ENCODE measurements at places on chromosomes 13 and 19.

GRCh38 chr19:50710094-50710493, 9.5 kb downstream of the SHANK1 start:
- no peak for DNase-seq

DNA sequence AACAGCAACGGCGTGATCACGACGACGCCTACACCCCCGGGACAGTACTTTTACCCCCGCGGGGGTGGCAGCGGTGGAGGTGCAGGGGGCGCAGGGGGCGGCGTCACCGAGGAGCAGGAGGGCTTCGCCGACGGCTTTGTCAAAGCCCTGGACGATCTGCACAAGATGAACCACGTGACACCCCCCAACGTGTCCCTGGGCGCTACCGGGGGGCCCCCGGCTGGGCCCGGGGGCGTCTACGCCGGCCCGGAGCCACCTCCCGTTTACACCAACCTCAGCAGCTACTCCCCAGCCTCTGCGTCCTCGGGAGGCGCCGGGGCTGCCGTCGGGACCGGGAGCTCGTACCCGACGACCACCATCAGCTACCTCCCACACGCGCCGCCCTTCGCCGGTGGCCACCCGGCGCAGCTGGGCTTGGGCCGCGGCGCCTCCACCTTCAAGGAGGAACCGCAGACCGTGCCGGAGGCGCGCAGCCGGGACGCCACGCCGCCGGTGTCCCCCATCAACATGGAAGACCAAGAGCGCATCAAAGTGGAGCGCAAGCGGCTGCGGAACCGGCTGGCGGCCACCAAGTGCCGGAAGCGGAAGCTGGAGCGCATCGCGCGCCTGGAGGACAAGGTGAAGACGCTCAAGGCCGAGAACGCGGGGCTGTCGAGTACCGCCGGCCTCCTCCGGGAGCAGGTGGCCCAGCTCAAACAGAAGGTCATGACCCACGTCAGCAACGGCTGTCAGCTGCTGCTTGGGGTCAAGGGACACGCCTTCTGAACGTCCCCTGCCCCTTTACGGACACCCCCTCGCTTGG, 966 bp downstream of the JUNB start:
- peak; percentile 74 for DNase-seq

DNA sequence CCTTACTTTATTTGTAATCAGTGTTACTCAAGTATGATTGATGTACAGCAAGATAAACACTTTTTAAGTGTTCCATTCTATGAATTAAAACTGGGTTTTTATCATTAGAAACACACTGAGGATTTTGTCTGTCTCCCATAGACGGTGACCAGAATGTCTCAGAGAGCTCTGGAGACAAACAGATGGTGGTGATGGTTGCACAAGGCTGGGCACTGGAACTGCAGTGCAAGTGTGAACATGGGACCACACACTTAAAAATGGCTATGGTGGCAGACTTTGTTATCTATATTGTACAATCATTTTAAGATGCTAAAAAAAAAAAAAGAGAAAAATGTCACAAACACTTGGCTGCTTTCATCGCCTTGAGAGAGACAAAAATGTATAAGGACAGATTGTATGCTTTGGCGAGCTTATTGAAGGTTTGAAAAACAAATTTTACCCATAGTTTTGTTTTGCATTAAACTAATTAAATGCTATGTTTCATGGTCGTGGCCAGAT, 273.0 kb downstream of the SHISA2 start:
- DNase-seq: no peak

- no peak for DNase-seq
Observed at GRCh38 chr13:48783181-48783630, 129.5 kb downstream of the CYSLTR2 start.

DNA sequence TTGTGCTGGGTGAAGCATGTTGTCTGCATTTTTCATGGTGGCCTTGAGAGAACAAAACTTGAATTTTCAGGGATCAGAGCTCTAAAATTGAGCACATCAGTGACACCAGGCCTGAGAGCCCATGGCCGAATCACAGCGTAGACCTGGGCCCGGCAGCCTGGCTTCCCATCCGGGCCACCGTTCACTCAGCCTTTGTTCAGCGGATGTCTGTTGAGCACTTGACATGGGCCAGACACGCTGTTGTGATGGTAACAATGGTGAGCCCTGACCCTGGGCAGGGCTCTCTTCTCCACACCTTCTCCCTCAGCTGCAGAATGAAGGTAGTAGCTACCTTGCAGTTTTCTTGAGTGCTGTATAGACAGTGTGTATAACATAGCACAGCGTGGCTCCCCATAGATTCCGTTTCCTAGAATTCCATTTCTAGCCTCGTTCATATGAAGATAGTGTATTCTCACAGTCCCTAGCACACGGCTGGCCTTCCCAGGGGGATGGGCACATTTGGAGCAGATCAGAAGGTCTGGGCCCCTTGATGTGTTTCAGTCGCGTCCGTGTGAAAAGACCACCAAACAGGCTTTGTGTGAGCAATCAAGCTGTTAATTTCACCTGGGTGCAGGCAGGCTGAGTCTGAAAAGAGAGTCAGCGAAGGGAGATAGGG, 75.3 kb downstream of the RAB20 start:
- no peak for DNase-seq

DNA sequence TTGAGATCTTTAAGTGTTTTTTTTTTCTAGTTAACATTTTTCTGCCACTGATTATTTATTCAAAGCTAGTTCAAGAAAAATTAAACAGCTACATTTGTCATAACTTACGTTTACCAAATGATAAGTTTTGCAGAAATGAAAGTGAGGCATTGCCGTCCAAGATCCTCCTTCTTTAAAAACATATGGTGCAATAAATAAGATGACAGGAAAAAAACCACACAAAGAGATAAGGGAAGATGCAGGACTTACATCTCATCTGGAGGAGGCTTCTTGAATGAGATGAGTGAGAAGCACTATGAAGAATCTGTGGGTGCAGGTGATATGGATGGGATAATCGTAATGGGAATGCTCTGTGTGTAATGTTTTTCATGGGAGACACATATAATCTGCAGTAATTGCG, 12.4 kb downstream of the TNFSF13B start:
- DNase-seq: no peak

DNA sequence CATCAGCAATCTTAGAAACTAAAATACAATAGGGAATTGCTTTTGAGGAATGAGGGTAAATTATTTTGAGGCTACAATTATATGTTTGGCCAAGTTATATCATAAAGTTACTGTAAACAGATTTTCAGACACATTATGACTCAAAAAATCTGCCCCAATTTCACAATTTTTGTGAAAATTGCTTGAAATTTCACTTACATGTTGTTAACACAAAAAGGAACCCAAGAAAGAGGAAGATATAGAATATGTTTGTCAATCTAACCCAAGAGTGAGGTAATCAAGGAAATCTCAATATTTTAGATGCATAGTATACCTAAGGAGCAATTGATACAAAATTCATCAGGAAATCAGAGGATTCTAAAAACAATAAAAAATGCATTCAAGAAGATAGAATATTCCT, 73.9 kb upstream of the FNDC3A start:
- DNase-seq: no peak

DNA sequence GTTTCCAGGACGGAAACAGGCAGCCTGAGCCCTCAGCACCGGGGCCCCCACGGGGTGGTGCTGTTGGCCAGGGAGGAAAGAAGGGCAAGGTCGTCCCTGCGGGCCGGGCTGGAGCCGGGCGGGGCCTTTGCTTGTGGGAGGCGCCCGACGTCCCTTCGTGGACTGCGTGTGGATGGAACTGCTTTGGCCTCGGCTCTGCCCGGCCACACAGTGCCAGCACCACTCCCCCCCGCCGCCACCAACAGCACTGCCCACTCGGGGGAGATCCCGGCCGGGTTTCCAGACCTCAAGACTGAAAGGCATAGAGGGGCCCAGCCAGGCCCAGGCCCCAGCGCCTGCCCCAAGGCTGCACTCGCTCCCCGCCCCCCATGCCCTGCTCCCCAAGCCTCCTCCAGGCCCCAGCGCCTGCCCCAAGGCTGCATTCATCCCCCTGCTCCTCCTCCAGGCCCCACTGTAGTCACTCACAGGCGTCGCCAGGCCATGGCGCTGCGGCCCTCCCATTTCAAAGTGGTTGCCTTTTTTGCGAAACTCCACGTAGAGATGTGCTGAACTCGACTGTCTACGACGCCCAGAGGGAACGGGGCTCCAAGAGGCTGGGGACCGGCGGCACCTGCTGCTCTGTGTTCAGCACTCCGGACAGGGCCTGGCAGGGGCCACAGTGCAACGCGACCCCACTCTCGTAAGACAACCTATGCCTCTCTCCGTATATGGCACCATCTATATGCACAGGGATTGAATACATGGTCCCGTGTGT, 22.5 kb downstream of the C13orf46 start:
- peak; percentile 67 for DNase-seq

GRCh38 chr19:11020982-11021759, 60.3 kb downstream of the SMARCA4 start:
- DNase-seq: no peak

DNA sequence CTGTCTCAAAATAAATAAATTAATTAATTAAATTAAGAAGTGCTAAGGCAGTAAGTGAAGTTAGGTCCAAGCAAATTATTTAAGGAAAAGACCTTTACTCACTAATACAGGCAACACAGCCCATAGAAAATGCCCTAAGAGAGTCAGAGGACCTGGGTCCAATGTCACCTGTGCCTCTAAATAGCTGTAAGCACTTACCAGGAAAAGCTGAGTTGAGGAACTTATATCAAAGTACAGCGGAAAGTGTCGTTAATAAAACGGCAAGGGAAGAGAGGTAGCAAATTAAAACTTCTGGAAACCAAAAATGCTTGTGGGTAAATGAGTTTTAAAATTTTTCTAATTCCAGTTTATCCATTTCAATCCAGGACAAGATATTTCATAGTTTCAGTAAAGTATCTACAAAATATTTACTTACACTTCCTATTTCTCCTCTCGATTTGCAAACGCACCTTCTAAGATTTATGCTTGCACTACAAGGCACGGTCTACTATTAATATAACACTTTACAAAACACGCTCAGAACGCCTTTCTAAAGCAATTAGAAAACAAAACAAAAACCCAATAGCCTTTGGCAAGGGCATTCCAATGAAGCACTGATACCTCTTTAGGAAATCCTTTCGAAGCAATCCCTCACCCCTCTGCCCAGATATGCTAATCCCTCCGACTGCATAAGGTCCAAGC, 963 bp downstream of the VPS36 start:
- DNase-seq: no peak

DNA sequence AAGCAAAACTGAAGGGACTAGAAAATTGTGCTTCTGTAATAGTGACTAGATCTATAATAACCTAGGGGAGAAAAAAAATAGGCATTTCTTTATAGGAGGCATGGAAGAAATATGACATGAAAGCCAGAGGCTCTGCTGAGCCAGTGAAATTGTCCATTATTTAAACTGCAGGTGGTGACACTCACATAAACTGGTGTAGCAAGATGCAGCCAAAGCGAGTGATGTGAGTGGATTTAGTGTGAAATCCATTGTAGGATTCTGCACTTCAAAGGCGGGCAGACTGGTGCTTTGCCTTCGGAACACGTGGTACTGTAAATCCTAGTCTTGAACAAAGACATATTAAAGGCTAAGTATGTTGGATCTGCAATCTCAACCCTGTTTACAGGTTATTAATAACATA, 361.9 kb downstream of the TBC1D4 start:
- no peak for DNase-seq

DNA sequence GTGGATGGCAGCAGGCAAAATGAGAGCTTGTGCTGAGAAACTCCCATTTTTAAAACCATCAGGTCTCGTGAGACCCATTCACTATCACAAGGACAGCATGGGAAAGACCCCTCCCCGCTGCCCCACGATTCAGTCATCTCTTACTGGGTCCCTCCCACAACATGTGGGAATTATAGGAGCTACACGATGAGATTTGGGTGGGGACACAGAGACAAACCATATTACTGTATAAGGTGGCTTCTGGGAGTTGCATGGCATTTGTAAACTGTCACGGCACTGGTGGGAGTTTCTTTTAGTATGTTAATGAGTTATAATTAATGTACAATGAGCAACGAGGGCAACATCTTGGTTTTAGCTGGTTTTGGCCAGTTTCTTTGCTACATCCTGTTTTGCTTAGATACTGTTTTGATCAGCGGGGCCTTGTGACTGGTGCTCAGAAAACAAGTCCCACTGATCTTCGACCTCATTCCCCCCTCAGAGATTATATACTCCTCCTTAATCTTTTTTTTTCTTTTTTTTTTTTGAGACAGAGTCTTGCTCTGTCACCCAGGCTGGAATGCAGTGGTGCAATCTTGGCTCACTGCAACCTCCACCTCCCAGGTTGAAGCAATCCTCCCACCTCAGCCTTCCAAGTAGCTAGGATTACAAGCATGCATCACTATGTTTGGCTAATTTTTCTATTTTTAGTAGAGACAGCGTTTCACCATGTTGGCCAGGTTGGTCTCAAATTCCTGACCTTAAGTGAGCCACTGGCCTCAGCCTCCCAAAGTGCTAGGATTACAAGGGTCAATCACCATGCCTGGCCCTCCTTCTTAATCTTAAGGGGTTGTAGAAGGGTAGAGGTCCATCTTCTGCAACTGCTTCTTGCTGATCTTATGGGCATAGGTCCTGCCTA, 21.3 kb upstream of the ZNF599 start:
- DNase-seq: no peak

DNA sequence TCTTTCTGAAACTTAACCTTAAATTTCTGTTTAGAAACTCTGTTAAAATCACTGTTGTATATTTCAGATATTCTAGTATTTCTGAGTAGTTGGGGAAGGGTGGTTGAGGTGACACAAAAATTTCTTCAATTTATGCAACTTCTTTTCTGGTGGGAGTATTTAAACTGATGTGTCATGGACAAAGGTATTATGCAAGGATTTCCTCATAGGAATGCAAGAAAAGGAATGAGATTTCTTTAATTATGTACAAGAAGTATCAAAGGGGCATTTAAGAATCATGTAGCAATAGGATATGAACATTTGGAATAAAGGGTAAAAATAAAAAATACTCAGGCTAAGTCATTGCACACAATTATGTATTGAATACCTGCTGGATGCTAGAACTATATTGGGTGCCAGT, 575.8 kb upstream of the KLF12 start:
- no peak for DNase-seq

DNA sequence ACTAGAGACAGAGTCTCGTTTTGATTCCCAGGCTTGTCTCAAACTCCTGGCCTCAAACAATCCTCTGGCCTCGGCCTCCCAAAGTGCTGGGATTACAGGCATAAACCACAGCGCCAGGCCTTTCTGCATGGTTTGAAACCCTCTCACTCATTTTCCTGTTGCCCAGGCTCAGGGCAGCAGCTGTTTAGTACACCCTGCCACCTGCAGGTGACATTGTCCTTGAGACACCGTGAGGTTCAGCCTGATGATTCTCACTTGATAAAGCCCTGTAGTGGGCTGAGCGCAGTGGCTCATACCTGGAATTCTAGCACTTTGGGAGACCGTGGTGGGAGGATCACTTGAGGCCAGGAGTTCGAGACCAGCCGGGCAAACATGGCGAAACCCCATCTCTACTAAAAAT, 12.5 kb downstream of the IL12RB1 start:
- peak; percentile 38 for DNase-seq

- DNase-seq: no peak
Observed at GRCh38 chr19:8320564-8321066, 560 bp downstream of the NDUFA7 start.

DNA sequence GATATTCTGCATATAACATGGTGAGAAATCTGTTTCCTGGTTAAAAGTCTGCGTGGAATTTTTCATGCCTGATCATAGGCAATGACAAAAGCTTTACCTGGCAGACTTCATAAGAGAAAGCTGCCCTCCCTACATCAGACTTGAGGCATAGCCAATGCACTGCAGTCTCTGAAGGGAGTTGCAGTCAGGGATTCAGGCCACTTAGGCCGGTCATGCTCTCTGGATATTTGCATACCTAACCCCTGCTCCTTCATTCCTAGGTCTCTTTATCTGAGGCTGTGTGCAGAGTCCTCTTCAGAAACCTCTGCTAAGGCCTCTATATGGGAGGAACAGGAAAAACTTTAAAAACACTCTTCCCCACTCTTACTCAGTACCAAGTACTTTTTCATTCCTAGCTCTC, 287.4 kb downstream of the PCDH17 start:
- DNase-seq: no peak

Measured in SK-N-DZ (cell line).